Spinal cord (tissue), 10 donors: ENCODE measurements at places on chromosomes 11 and 22. TPM values are rescaled to one million over a fixed set of nuclear protein-coding genes. Genes with fewer than 3 reads are reported as not detected.

Gene OR5A1
- 0.08 TPM for polyA plus RNA-seq

- no peaks in the 10 kb centered on the region for H3K27me3 ChIP-seq
- no peak for DNase-seq
- H3K36me3 ChIP-seq = peaks cover 50% of the 10 kb centered on the region
- H3K27ac ChIP-seq = no peak overlapping the region
- H3K4me1 ChIP-seq = peaks cover 22% of the 10 kb centered on the region
Observed at GRCh38 chr11:11996321-11997048, 11.9 kb downstream of the DKK3 start.

Gene LYVE1
- 17.8 TPM for polyA plus RNA-seq

GRCh38 chr11:92659793-92660192 lies 309.7 kb upstream of the MTNR1B start:
- H3K27ac ChIP-seq = no peak overlapping the region
- no peaks in the 10 kb centered on the region for H3K4me1 ChIP-seq
- no peak for DNase-seq
- H3K36me3 ChIP-seq = no peaks in the 10 kb centered on the region
- no peaks in the 10 kb centered on the region for H3K27me3 ChIP-seq

Gene HPX
- polyA plus RNA-seq = 6.0 TPM

Gene P2RX6
- polyA plus RNA-seq = 8.4 TPM

DNA sequence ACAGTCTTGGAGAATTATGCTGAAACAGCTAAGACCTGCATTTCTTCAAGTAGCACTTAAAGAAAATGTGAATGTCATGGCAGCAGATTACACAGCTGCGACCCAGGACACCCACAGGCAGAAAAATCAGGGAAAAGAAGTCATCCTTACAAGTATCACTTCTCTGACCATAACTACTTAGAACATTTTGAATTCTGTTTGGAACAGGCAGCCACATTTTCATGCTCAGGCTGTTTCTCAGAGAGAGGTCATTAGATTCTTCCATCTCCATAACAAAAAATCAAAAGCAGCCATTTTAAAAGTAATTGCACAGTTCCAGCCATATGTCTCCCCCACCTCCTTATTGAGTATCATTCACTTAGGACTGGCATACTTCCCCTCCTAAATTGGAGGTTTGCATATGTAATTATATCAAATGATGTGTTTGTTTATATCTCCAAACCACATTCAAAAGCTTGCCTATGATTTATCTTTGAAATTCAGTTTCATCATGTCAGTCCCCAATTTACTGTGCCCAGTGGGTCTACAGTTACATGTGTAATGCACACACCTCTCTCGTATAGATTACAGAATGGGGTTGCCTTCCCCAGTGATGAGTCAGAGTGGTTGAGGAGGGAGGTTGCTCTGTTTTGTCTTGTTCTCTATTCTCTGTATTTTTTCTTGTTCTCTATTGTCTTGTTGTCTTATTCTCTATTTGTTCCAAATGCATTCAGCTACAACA lies 276.5 kb upstream of the MTNR1B start:
- no peaks in the 10 kb centered on the region for H3K27me3 ChIP-seq
- H3K36me3 ChIP-seq = no peaks in the 10 kb centered on the region
- no peak for DNase-seq
- H3K27ac ChIP-seq = no peak overlapping the region
- no peak overlapping the region for H3K4me3 ChIP-seq

- no peaks in the 10 kb centered on the region for H3K27me3 ChIP-seq
- H3K4me3 ChIP-seq = no peak overlapping the region
- no peaks in the 10 kb centered on the region for H3K4me1 ChIP-seq
- no peaks in the 10 kb centered on the region for H3K36me3 ChIP-seq
- no peak overlapping the region for H3K27ac ChIP-seq
- DNase-seq = no peak
Observed at GRCh38 chr11:77300695-77301094, 791 bp downstream of the GDPD4 start.

Gene LARGE2
- 0.19 TPM for polyA plus RNA-seq

DNA sequence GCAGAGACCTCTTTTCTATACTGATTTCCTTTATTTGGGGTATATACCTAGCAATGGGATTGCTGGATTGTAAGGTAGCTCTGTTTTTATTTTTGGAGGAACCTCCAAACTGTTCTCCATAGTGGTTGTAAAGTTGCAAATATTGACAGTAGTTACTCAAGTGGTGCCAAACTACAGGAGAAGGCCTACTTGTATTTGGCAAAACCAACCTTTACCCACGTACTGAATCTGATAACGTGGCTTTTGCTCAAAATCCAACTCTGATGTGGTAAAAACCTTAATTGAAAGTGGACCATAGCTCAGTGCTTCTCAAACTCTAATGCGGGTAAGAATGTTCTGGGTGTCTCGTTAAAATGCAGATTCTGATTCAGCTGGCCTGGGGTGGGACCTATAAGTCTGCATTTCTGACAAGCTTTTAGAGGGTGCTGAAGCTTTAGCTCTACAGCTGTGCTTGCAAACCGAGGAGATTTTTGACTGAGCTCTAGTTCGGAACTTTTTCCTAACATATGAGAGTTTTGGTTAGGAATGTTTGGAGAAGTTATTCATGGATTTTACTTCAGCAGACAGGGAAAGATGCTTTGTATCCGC lies 69.8 kb downstream of the PACS1 start:
- no peak for DNase-seq
- no peaks in the 10 kb centered on the region for H3K27me3 ChIP-seq
- H3K36me3 ChIP-seq = no peaks in the 10 kb centered on the region
- H3K27ac ChIP-seq = no peak overlapping the region
- H3K4me3 ChIP-seq = no peak overlapping the region

- DNase-seq = no peak
- H3K4me3 ChIP-seq = no peak overlapping the region
- no peak overlapping the region for H3K27ac ChIP-seq
- H3K27me3 ChIP-seq = no peaks in the 10 kb centered on the region
- H3K36me3 ChIP-seq = no peaks in the 10 kb centered on the region
Observed at GRCh38 chr11:46249938-46250744, 27.3 kb upstream of the CREB3L1 start.

Gene PTPRJ
- polyA plus RNA-seq = 17.7 TPM

Gene OSBPL5
- polyA plus RNA-seq = 38.9 TPM

- H3K27me3 ChIP-seq = no peaks in the 10 kb centered on the region
- no peak overlapping the region for H3K4me3 ChIP-seq
- H3K27ac ChIP-seq = no peak overlapping the region
- no peaks in the 10 kb centered on the region for H3K4me1 ChIP-seq
- no peaks in the 10 kb centered on the region for H3K36me3 ChIP-seq
- DNase-seq = no peak
Observed at GRCh38 chr11:60098508-60098907, 10.0 kb downstream of the MS4A2 start.

DNA sequence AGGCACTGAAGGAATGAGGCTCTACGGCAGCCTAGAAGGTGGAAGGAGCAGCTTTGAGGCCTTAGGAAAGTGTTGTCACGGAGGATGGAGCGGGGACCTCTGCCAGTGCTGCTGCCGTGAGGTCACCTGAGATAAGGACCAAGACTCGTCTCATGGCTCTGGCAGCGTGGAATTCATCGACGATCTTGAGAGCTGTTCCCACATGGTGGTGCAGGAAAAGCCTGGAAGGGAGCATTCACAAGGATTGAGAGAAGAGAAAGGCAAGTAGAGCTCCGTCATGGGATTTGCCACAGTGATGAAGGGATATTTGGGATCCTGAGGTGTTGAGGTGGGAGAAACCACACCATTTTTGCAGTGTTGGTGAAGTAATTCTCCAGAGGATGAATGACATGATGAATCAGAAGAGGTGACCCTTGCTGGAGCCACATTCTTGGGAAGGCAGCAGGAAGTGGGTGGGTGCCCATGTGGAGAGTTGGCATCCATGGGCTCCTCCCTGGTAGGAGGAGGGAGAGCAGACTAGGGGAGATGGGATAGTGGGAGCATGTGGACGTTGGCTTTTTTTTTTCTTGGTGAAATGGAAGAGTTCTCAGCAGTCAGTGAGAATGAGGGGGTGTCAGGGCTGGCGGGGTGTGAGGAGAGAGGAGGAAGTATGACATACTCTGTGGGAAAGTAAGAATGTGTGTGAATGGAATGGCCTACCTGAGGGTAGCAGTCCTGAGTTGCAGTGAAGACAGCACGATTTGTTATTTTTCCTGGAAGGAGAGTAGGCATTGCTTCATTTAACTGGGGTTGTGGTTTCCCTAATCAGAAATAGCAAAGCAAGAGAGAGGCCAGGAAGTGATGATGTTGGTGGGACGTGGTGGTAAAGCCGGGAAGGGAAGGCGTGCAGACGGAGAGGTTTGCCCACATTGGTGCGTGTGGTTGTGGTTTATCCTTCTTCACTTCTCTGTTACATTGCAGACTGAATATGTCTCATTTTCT lies 11.1 kb downstream of the PPP6R3 start:
- DNase-seq = no peak
- peaks cover 19% of the 10 kb centered on the region for H3K4me1 ChIP-seq
- H3K4me3 ChIP-seq = no peak overlapping the region
- no peak overlapping the region for H3K27ac ChIP-seq
- H3K36me3 ChIP-seq = peaks cover 7% of the 10 kb centered on the region

- H3K27ac ChIP-seq = no peak overlapping the region
- no peaks in the 10 kb centered on the region for H3K27me3 ChIP-seq
- no peak for DNase-seq
- H3K36me3 ChIP-seq = no peaks in the 10 kb centered on the region
Observed at GRCh38 chr11:102581066-102581465, 44.1 kb downstream of the MMP20 start.

Gene RAB3IL1
- 30.3 TPM for polyA plus RNA-seq

GRCh38 chr11:132539590-132540368 lies 992.5 kb downstream of the OPCML start:
- H3K4me3 ChIP-seq = no peak overlapping the region
- no peaks in the 10 kb centered on the region for H3K36me3 ChIP-seq
- no peaks in the 10 kb centered on the region for H3K27me3 ChIP-seq

DNA sequence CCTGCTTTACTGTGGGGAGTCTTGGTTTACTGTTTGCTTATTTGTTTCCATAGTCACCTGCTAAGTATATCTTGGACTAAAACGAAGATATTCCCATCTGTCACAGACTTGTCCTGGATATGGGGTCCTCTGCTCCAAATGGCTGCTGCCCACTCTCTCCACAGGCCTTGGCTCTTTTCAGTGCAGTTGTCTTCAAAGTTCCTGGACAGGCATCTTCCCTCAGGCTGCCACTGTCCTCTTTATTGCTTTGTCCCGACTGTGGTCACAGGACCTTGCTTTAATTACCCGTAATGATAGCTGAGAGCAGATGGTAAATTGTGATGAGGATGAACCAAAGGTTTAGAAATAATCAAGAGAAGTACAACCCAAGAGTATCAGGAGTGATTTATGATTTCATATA lies 713.9 kb upstream of the CCDC179 start:
- no peaks in the 10 kb centered on the region for H3K4me1 ChIP-seq
- H3K4me3 ChIP-seq = no peak overlapping the region
- no peaks in the 10 kb centered on the region for H3K27me3 ChIP-seq
- no peaks in the 10 kb centered on the region for H3K36me3 ChIP-seq
- no peak for DNase-seq

Gene MS4A2
- 0.20 TPM for polyA plus RNA-seq

DNA sequence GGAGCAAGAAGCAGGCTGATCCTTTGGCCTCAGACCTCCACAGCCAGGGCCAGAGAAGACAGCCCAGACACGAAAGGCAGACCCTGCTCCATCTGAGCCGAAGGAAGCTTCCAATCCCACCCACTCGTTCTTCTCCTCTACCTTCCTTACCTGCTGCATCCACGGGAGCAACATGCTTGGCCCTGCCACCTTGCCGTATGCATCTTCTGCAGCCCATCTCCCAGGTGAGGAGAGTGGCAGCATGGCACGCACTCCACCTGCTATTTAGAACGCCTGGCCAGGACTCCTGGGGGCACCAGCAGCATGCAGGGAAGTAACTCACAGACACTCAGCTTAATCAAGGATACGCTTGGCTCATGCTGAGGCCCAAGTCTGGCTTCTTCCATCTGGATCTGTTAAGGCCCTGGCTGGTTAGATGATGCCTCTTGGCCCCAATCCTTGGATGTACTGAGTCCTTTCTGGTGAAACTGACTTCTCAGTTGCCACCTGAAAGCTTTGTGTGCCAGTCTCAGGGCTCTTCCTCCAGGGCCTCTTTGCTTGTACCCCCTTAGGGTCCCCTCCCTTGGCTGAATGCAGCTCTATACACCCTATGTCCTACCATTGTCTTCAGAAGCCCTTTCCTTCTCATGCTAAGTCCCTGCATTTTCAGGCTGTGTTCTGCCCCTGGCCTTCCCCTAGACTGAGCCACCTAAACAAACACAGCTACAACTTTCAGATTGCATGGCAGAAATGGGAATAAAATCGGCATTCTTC lies 604.9 kb downstream of the BUD13 start:
- peaks cover 3% of the 10 kb centered on the region for H3K27me3 ChIP-seq
- no peak overlapping the region for H3K27ac ChIP-seq
- H3K4me3 ChIP-seq = no peak overlapping the region
- H3K36me3 ChIP-seq = no peaks in the 10 kb centered on the region
- peaks cover 2% of the 10 kb centered on the region for H3K4me1 ChIP-seq
- no peak for DNase-seq
